PC-9 (cell line): ENCODE measurements at places on chromosomes 2 and 18.

GRCh38 chr2:232521959-232522622 lies 1.9 kb downstream of the PRSS56 start:
- H3K4me1 ChIP-seq = no peaks in the 10 kb centered on the region
- no peak overlapping the region for H3K4me3 ChIP-seq
- no peak for DNase-seq
- H3K27me3 ChIP-seq = peaks cover 55% of the 10 kb centered on the region
- no peak overlapping the region for H3K27ac ChIP-seq

DNA sequence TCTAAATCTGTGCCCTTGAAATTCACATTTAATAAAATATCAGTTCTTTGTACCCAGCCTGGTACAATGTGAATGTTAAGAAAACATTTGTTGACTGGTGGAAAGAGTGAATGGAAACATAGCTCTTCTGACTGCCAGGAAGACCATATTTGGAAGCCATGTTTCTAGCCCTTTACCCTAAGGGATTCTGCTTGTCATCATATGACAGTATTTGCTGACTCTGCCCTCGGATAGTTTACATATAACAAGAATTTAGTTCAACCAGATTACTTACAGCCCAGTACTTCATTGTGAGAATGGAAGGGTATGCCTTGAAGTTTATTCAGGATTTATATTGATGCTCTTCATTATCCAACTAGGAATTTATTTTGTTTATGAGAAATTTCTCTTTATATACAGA lies 13.8 kb upstream of the KCNS3 start:
- H3K4me3 ChIP-seq = no peak overlapping the region
- no peaks in the 10 kb centered on the region for H3K27me3 ChIP-seq
- 0 out of 2 replicates have a peak, but pooled peaks cover 4% of the 10 kb centered on the region for H3K4me1 ChIP-seq
- no peak overlapping the region for H3K27ac ChIP-seq
- H3K36me3 ChIP-seq = no peaks in the 10 kb centered on the region
- no peak for DNase-seq

DNA sequence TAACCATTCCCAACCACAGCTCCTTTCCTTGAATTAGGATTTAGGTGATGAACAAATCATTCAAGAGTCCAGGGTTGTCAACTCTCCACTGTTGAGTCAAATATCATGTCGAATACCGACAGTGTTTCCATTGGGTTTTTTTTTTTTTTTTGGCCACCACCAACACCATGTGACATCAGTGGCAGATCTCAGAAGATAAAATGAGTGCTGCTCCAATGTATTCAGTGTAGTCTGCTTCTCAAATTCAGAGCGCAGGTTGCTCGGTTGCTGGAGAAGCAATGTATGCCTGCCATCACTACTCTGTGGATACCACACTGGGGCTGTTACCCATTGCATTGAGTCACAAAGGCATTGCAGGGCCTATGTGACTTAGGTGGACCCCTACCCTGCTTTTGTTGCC lies 10.8 kb upstream of the ATL2 start:
- no peaks in the 10 kb centered on the region for H3K27me3 ChIP-seq
- H3K4me3 ChIP-seq = no peak overlapping the region
- no peaks in the 10 kb centered on the region for H3K36me3 ChIP-seq
- no peaks in the 10 kb centered on the region for H3K4me1 ChIP-seq

GRCh38 chr18:43886341-43886740 lies 609.1 kb upstream of the SYT4 start:
- no peak overlapping the region for H3K27ac ChIP-seq
- H3K27me3 ChIP-seq = no peaks in the 10 kb centered on the region
- H3K4me3 ChIP-seq = no peak overlapping the region
- no peaks in the 10 kb centered on the region for H3K36me3 ChIP-seq

- H3K4me1 ChIP-seq = no peaks in the 10 kb centered on the region
- DNase-seq = no peak
- no peaks in the 10 kb centered on the region for H3K27me3 ChIP-seq
Measured at GRCh38 chr2:212001325-212001724, 537.3 kb downstream of the ERBB4 start.

DNA sequence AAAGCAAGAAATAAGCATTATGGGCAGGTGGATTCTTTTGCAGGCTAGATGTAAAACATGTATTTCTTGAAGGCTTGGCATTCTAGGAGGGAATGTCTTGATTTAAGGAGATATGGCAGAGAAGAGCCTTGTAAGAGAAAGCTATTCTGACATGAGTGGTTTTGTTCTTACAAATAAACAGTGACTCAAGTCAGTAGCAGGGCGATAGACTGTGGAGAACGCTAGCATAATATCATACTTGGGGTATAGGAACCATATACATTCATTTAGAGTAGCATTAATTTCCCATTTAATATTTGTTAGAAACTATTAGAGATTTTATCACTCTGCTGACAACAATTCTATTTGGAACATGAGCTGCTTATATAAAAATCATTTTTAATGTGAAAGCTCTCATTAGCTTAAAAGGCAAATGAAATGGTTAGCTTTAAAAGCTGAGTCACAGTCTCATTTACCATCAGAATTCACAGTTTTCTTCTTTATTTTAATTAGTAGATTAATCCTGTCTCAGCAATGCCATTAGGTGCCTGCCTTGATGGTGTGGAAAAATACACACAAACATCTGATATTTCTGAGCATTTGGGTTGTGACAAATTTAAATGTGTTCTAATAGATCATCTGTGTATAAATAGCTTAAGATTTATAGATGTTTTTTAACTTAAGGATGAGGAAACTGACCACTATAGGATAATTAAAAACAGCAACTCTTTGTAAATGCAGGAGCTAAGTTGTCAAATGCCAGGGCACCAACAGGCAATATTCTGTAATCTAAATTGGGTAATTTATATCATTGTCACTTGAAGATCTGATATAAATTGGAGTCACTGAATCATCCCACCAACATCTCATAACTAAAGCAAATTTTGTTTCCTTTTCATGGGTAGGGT lies 276.7 kb downstream of the PLCL1 start:
- no peaks in the 10 kb centered on the region for H3K27me3 ChIP-seq
- H3K27ac ChIP-seq = no peak overlapping the region
- DNase-seq = no peak
- no peaks in the 10 kb centered on the region for H3K36me3 ChIP-seq
- no peaks in the 10 kb centered on the region for H3K4me1 ChIP-seq

DNA sequence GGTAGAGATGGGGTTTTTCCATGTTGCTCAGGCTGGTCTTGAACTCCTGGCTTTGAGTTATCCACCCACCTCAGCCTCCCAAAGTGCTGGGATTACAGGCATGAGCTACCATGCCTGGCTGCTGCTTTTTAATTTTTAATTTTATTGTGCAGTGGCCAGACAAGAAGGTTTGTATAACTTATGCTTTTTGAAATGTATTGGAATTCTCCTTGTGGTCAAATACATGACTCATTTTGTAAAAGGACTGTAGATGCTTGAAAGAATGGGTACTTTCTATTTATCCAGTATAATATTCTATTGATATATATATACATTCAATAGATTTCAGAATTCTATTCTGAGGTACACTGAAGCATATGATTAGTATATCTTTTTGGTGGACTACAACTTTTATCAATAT lies 82.6 kb upstream of the ST3GAL5 start:
- H3K27me3 ChIP-seq = no peaks in the 10 kb centered on the region
- no peak overlapping the region for H3K4me3 ChIP-seq
- no peaks in the 10 kb centered on the region for H3K4me1 ChIP-seq
- no peaks in the 10 kb centered on the region for H3K36me3 ChIP-seq

DNA sequence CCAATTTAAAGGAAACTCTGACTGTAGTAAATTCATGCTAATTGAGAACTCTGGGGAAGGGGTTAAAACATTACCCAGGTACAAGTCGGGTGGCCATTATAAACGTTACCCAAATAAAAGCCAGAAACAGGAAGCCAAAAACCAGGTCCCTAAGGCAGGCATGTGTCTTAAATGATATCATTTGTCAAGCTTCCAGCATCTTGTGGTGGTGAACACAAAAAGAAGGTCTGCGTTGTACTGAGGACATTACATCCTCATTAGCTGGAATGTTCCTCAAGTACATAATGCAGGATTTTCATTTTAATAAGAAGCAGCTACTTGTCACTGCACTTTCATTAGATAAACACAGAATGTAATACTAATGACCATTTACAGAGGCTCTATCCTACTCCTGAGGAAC lies 10.9 kb downstream of the PTGR3 start:
- H3K4me1 ChIP-seq = no peaks in the 10 kb centered on the region
- H3K36me3 ChIP-seq = peaks cover 9% of the 10 kb centered on the region; the same call in 1 of the 2 replicates
- no peak overlapping the region for H3K27ac ChIP-seq
- no peaks in the 10 kb centered on the region for H3K27me3 ChIP-seq
- no peak for DNase-seq

- H3K27ac ChIP-seq = no peak overlapping the region
- no peaks in the 10 kb centered on the region for H3K4me1 ChIP-seq
- H3K27me3 ChIP-seq = no peaks in the 10 kb centered on the region
- no peak for DNase-seq
Measured at GRCh38 chr18:28511413-28511821, 334.5 kb upstream of the CDH2 start.

DNA sequence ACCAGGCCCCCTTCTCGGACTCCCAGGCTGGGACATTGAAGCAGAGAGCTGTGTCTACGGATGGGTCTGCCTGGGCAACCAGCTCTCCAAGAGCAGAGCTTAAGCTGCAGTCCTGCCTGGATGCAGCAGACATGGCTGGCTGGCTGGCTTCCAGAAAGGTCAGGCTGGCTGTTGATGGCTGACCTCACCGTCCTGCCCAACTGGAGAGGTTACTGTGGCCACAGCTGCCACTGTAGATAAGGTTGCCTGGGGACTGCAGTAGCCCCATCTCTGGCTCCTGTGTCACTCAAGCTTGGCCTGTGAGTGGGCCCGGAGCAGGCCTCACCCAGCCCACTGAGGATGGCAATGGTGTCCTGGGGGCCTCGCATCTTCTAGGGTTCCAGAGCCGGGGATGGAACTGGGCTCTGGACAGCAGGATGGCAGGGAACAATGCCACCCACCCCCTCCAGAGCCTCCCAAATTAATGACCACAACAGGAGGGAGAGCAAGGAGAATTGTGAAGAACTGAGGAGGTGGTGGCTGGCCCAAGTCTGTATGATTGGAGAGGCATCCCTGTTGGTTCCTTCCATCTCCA lies 37.0 kb upstream of the FOSL2 start:
- no peak overlapping the region for H3K27ac ChIP-seq
- no peaks in the 10 kb centered on the region for H3K27me3 ChIP-seq
- peaks cover 23% of the 10 kb centered on the region for H3K4me1 ChIP-seq

GRCh38 chr2:13578547-13578946 lies 861.8 kb downstream of the TRIB2 start:
- no peak overlapping the region for H3K27ac ChIP-seq
- H3K36me3 ChIP-seq = no peaks in the 10 kb centered on the region
- H3K4me1 ChIP-seq = no peaks in the 10 kb centered on the region

DNA sequence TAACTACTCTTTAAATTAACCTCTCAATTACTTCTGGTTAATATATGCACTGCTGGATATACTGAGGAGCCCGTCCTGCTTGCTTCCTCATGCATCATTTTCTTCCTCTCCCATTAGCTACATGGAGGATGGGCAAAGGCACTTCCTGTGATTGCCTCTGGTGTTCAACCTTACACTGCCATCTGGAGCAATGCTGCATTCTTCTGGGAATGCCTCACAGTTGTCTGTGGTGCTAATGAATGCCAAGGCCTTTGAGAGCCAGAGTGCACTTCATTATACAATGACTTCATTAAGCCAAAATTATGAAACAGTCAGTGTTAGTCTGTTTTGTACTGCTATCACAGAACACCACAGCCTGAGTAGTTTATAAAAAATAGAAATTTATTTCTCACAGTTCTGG lies 134.8 kb upstream of the DOCK10 start:
- H3K4me1 ChIP-seq = no peaks in the 10 kb centered on the region
- H3K4me3 ChIP-seq = no peak overlapping the region
- H3K27ac ChIP-seq = no peak overlapping the region
- H3K36me3 ChIP-seq = no peaks in the 10 kb centered on the region
